ENCODE measurements at places on chromosomes 12 and 14.

DNA sequence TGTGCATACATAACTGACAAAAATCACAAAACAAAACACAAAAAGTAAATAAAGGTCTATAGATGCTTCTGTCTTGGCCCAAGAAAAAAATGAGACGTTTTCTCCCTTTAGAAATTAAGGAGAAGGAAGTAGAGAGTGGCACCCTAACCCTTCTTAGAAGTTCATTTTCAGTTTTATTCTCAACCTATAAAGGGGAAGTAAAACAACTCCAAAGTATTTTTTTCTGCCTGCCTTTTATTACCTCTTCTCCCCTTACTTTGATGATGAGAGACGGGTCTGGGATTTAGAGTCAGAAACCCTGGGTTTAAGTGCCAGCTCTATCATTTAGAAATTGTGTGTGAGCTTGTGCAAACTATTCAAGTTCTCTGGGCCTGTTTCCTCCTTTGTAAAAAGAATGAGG, 2.8 kb downstream of the PRIM1 start:
- no peak for DNase-seq

GRCh38 chr14:75342762-75343599, 64.4 kb downstream of the FOS start:
- no peak for DNase-seq

DNA sequence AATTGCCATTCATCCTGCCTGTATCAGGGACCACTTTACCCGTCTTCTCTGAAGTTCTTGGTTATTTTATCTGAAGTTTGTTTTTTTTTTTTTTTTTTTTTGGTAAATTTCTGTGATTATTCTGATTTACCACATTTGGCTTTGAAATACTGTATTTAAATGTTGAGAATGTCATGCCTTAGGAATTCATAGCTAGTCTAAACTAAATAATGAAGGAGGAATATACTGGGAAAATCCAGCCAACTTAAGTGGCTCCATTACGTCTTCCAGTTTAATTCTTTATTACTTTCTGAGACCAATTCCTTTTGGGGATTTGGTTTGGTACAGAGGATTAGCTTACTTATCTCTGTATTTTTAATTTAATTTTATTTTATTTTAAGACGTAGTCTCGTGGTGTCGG, 60.3 kb upstream of the KCNMB4 start:
- DNase-seq = no peak

DNA sequence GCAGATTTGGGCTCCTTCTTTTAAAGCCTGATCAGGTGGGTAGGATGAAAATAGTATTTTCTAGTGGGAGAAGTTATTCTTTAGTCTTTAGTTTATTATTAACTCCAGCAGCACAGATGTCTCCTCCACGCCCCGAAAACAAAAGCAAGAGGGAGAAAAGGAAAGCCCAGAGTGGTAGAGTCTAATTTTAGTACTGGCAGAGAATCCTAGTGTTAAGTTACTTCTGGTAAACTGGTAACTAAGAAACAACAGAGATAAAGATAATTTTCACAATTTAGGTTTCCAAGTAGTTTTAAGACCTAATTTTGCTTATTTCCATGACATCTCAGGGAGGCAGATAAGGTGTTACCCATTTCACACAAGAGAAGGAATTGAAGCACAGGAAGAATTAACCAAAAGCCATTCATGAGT, 16.3 kb downstream of the ATP5MC2 start:
- DNase-seq = no peak

- no peak for DNase-seq
Measured at GRCh38 chr12:89634508-89634907, 74.1 kb downstream of the ATP2B1 start.

DNA sequence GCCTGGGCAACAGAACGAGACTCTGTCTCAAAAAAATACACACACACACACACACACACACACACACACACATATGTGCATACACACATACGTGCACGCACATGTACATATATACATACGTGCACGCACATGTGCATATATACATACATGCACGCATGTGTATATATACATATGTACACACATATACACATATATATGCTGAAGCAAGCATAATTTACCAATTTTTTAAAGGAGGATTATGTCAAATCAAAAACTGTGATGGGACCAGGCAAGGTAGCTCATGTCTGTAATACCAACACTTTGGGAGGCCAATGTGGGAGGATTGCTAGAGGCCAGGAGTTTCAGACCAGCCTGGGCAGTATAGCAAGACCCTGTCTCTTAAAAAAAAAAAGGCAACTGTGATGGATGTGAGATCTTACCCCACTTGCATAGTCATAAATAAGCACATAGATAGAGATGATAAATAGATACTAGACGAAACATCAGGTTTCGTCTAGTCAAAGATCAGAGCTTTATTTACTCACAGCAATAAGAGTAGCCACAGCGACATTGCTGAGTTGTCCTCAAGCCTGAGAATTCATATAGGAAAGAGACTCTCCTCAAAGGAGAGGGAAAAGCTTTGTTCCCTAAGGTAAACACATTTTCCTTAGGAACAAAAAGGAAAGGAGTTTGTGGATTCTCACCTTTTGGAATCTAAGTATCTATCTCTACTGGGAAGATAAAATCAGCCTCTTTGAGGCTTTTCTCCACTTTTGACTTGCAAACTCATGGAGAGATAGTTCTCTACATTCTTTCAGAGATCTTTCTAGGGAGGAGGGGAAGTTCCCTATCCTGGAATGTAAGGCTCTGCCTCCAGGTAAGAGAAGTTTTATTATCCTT, 74.7 kb upstream of the AMN1 start:
- no peak for DNase-seq

- DNase-seq = no peak
Measured at GRCh38 chr12:1252758-1253157, 261.7 kb downstream of the ERC1 start.

- DNase-seq = no peak
Measured at GRCh38 chr12:13210236-13211190, 14.0 kb downstream of the EMP1 start.

GRCh38 chr12:75000120-75000519, 209.5 kb downstream of the KCNC2 start:
- DNase-seq = no peak

DNA sequence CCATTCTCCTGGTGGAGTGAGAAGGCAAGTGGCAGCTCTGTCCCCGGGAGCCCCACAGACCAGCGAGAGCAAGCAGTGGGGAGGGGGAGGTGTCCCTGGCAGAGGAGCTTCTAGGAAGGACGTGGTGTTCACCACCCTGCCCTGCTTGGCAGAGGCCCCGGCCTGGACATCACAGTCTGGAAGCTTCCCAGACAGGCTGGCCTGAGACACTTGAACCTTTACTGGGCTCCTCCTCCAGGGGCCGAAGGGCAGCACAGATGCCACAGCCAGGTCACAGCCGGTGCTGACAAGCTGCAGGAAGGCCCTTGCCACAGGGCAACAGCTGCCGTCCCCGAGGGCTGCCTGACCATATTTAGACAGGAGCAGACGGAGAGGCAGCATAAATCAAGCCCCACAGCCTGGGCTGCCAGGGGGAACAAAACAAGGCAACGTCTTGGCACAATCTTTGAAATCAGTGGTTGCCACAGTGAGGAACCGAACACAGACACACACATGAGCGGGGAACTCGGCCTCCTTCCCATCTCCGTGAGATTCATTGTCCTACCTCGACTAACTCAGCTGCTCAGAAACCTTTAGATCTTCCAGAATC, 28.5 kb downstream of the PRIMA1 start:
- no peak for DNase-seq

- no peak for DNase-seq
Measured at GRCh38 chr14:58878439-58879139, 240.8 kb downstream of the DACT1 start.

- no peak for DNase-seq
Measured at GRCh38 chr12:29212682-29213403, 63.8 kb downstream of the FAR2 start.

- DNase-seq = peak; percentile 57
Measured at GRCh38 chr14:102088012-102088792, 1.4 kb upstream of the HSP90AA1 start.

DNA sequence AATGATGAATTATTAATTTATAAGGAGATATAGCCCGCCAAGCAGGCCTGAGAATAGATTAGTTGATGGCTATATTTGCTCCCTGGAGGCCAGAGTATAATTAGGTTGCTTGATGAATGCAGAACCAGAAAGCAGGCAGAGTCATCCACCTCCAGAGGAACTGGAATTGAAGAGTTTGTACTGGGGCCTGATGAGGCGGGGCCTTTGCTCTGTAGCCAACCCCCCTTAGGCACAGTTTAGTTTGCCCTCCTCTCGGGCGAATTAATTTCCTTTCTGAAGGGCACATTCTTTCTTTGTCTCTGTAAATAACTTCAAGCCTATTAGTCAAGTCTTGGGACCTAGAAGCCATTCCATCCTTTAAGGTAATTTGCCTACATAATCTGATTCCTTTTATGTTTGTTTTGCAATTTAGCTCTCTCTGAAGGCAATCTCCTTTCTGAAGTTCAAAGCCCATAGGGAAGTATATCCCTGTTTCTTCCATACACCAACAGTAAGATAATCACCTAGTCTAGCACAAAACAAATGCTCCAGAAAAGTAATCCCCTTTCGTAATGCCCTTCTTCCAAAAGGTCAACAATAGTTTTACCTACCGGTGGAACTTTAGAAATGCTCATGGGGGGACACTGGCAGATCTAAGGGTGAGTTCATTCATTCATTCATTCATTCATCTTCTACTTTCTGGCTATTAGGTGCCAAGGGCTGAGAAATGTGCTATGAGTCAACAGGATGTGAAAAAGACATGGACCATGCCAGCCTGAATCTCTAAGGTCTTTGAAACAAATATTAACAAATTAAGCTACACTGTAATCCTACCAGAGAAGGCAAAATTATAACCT, 84.8 kb upstream of the NUDT4 start:
- no peak for DNase-seq

GRCh38 chr14:104134061-104134965, 4.1 kb upstream of the KIF26A start:
- no peak for DNase-seq

All from activated T-cell treated with anti-CD3 and anti-CD28 coated beads, Interleukin-2, amount 50 U/mL, for 4 hours (primary cell).